Activated CD4-positive, alpha-beta memory T cell treated with anti-CD3 and anti-CD28 coated beads, Interleukin-2, amount 10 ng/mL, durations not matched to agents 7 days and 5 days (primary cell): ENCODE measurements at places on chromosomes 16 and 17.

DNA sequence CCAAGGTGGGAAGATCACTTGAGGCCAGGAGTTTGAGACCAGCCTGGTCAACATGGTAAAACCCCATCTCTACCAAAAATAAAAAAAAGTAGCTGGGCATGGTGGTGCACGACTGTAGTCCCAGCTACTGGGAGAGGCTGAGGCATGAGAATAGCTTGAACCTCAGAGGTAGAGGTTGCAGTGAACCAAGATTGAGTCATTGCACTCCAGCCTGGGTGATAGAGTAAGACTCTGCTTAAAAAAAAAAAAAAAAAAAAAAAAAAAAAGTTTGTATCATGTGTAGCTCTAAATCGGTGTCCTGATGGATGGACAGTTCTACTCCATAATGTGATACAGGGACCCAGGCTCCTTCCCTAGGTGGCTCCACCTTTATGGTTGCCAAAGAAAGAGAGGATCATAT lies 497.1 kb upstream of the RBFOX1 start:
- H3K4me1 ChIP-seq, result no peaks in the 10 kb centered on the region
- DNase-seq, result no peak
- no peaks in the 10 kb centered on the region for H3K27me3 ChIP-seq

GRCh38 chr16:4847774-4848587 lies 700 bp downstream of the UBN1 start:
- peak; percentile 48 for DNase-seq
- peaks cover 35% of the 10 kb centered on the region for H3K36me3 ChIP-seq
- H3K4me3 ChIP-seq, result peak overlapping the region; percentile 82
- peaks cover 65% of the 10 kb centered on the region for H3K4me1 ChIP-seq
- H3K27ac ChIP-seq, result peak overlapping the region; percentile 76

GRCh38 chr16:10652730-10653590 lies 41.8 kb downstream of the TEKT5 start:
- no peaks in the 10 kb centered on the region for H3K27me3 ChIP-seq
- DNase-seq, result no peak
- H3K36me3 ChIP-seq, result no peaks in the 10 kb centered on the region
- no peak overlapping the region for H3K4me3 ChIP-seq
- no peak overlapping the region for H3K27ac ChIP-seq
- no peaks in the 10 kb centered on the region for H3K4me1 ChIP-seq

DNA sequence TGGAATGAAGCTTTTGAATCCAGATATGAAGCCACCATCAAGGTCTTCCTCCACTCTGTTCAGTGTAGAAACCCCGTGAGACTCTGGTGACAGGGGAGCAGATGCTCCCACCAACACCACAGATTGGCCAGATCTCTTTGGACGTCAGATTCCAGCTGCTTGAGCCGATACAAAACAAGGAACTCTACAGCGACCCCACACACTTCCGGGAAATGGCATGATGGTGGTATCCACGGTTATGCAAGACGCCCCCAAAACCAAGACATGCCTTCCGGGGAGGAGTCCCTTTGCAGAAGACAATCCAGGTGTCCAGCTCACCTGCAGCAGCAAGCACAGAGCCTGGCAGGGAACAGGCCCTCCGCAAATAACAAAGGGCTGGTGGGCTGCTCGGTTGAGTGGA lies 19.8 kb upstream of the PITPNA start:
- H3K4me1 ChIP-seq, result no peaks in the 10 kb centered on the region
- no peak overlapping the region for H3K27ac ChIP-seq
- no peaks in the 10 kb centered on the region for H3K36me3 ChIP-seq
- no peak overlapping the region for H3K4me3 ChIP-seq
- DNase-seq, result no peak
- no peaks in the 10 kb centered on the region for H3K27me3 ChIP-seq

GRCh38 chr17:32909787-32910369 lies 18.1 kb upstream of the TMEM98 start:
- peaks cover 8% of the 10 kb centered on the region for H3K27me3 ChIP-seq
- peaks cover 28% of the 10 kb centered on the region for H3K4me1 ChIP-seq
- no peaks in the 10 kb centered on the region for H3K36me3 ChIP-seq

DNA sequence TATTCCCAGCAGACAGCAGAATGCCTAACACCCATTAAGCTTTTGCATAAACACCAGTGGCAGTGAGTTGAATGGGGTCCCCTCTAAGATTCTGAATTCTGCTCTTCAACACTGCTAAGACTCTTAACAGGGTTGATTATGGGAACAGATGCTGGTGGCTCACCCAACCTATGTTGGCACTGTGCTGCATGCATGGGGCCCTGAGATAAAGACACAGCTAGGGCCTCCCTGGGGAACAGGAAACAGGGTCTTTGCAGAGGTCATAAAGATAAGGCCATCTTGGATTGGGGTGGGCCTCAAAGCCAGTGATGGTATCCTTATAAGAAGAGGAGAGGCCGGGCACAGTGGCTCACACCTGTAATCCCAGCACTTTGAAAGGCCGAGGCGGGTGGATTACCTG lies 190.8 kb downstream of the SLC39A11 start:
- H3K4me3 ChIP-seq, result no peak overlapping the region
- H3K4me1 ChIP-seq, result no peaks in the 10 kb centered on the region

DNA sequence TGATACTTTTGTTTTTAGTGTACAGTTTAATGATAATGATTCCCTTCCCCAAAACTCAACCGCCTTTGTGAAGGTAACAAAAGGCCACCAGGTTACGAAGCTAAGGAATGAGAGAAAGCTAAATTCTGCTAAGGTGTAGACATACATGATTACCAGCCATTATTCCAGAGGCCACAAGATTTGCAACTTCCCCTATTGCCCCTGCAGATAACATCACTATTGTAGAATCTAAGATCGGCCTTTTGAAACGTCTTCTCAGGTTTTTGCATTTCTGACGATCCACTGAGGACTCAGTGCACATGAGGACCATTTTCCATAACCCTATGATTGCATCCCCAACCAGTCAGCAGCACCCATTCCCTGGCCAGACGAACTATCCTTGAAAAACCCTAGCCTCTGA lies 33.9 kb upstream of the SNN start:
- H3K27me3 ChIP-seq, result peaks cover 14% of the 10 kb centered on the region
- no peak overlapping the region for H3K27ac ChIP-seq
- no peak for DNase-seq

GRCh38 chr17:68514831-68515635 lies 2.8 kb downstream of the PRKAR1A start:
- peak overlapping the region; percentile 98 for H3K4me3 ChIP-seq
- H3K36me3 ChIP-seq, result peaks cover 63% of the 10 kb centered on the region
- no peak for DNase-seq
- no peaks in the 10 kb centered on the region for H3K27me3 ChIP-seq
- peaks cover 52% of the 10 kb centered on the region for H3K4me1 ChIP-seq
- no peak overlapping the region for H3K27ac ChIP-seq

GRCh38 chr17:82242977-82243647 lies 14.3 kb downstream of the SLC16A3 start:
- no peak for DNase-seq
- H3K36me3 ChIP-seq, result peaks cover 68% of the 10 kb centered on the region
- H3K4me3 ChIP-seq, result no peak overlapping the region
- H3K4me1 ChIP-seq, result peaks cover 59% of the 10 kb centered on the region
- H3K27me3 ChIP-seq, result no peaks in the 10 kb centered on the region
- H3K27ac ChIP-seq, result peak overlapping the region; percentile 16

- no peak overlapping the region for H3K4me3 ChIP-seq
- DNase-seq, result no peak
- no peaks in the 10 kb centered on the region for H3K27me3 ChIP-seq
- no peak overlapping the region for H3K27ac ChIP-seq
- peaks cover 23% of the 10 kb centered on the region for H3K4me1 ChIP-seq
- peaks cover 13% of the 10 kb centered on the region for H3K36me3 ChIP-seq
These were observed 71.9 kb upstream of the CACNG5 start for GRCh38 chr17:66763056-66763455.

- H3K27ac ChIP-seq, result no peak overlapping the region
- no peaks in the 10 kb centered on the region for H3K27me3 ChIP-seq
- no peak for DNase-seq
- peaks cover 9% of the 10 kb centered on the region for H3K4me1 ChIP-seq
- H3K36me3 ChIP-seq, result no peaks in the 10 kb centered on the region
These were observed 143.9 kb downstream of the CMIP start for GRCh38 chr16:81588326-81589081.

DNA sequence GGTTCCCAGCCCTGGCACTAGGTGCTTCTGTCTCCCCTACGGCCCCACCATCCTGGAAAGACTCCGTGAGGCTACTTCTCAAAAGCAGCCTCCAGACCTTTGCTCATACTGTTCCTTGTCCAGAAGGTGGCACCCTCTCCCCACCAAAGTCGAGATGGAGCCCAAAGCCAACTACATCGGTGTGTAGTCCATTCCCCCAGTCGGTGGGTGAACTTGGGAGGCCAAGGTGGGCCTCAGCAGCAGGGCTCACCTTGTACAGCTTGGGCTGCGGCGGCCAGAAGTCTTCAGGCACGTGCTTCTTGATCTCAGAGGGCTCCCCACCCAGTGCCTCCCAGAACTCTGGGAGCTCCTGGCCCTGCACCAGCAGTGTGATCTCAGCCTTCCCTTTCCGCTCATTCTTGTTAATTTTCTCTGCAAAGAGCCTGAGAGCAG lies 10.2 kb downstream of the FLII start:
- H3K27ac ChIP-seq, result no peak overlapping the region
- H3K27me3 ChIP-seq, result no peaks in the 10 kb centered on the region
- H3K4me1 ChIP-seq, result peaks cover 3% of the 10 kb centered on the region
- DNase-seq, result peak; percentile 74
